ENCODE measurements at places on chromosomes 11 and 22.

DNA sequence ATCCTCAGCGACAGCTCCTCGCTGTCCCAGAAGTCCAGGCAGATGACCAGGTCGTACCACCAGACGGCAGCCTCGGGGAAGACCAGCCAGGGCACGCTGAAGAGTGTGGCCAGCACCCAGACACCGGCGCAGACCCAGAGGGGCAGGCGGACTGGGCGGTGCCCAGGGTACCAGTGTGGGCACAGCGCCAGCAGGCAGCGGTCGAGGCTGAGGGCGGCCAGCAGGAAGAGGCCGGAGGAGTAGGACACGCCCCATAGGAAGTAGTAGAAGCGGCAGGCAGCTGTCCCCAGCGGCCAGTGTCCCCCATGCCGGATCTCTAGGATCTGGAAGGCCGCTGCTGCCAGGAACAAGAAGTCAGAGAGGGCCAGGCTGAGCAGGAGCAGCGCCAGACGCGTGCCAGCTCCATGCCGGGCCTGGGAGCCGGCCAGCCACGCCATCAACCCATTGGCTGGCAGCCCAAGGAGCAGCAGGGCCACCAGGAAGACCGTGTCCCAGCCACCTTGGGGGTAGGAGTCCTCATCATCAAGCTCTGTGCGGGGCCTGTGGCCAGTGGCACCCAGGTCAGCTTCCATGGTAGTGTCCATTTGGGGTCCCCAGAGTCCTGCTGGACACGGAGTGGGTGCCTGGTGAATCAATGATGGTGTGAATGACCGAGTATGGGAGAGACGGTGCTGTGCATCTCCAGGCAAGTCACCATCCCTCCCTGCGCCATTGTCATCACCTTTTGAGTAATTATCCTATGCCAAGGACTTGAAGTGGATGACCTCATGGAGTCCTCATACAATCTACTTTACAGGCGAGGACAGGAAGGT, at the start of gene GPR152:
Gene GPR152 (minus strand): TSS at position 589 of the 812 bp plus-strand sequence. CDS start 5 bp downstream, at position 584.
- DNase-seq = no peak

DNA sequence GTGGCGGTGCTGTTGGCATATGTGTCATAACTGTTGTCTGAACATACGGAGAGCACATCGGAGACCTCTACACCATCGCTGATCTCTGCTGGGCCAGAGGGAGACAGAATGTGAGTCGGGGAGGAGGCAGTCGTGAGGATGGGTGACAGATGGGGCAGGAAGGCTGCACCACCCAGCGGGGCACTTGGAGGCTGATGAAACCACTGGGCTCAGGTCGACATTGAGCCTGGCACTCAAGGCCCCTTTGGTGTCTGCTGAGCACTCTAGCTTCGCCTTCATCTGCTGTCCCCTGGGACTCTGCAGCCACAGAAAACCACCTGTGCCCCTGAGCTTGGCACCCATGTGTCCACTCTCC, 2.5 kb upstream of the KLHL35 start:
- DNase-seq = no peak

DNA sequence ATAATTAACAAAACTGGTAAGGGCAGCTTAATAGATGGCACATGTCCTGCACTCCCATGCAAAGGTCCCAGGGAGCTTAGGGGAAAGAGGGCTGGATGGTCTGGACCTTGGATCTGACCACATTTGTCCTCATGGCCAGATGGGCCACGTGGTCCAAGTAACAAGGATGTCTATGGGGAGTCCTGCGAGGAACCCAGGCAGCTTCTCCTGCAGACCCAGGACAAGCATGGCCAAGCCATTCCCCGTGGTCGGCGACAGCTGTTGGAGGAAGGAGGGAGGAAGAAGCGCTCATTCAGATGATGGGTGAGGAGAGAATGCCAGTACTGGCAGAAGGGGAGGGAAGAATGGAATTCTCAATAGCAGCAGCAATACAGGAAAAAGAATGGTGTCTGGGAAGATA, 109.2 kb downstream of the DSCAML1 start:
- DNase-seq = no peak

DNA sequence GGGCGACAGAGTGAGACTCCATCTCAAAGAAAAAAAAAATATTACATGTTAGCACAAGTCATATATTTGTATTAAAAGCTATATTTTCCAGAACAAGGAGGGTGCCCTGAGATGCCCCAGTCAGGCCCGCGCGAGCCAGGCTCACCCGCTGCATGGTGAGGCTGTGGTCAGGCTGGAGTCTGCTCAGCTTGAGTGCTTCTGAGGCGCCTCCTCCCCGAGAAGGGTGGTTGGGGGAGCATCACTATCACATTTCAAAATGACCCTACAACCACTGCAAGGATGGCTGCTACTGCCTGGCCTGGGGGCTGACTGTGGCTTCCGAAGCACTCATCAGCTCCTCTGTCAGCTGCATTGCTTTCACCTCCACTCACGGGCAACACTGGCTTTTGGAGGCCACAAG, 77.1 kb downstream of the SCUBE1 start:
- no peak for DNase-seq

DNA sequence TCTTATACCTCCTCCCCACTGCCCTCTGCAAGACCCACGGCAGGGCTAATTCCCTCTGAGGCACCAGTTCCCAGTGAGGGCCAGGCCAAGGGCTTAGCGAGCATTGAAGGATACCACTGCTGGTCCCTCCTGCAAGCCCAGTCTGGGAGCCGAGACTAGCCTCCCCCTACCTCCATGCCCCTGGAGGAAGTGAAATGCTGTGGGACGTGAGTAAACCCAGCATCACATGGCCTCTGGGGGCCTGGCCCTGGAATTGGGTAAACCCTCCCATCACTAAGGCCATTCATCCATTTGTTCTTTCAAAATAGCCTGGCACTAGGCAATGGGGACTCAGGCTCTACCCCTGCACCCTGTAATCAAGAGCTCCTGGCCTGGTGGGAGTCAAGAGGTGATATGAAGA, 24.7 kb downstream of the ARAP1 start:
- DNase-seq = no peak

- no peak for DNase-seq
Observed at GRCh38 chr11:8693010-8693551, 10.5 kb downstream of the RPL27A start.

DNA sequence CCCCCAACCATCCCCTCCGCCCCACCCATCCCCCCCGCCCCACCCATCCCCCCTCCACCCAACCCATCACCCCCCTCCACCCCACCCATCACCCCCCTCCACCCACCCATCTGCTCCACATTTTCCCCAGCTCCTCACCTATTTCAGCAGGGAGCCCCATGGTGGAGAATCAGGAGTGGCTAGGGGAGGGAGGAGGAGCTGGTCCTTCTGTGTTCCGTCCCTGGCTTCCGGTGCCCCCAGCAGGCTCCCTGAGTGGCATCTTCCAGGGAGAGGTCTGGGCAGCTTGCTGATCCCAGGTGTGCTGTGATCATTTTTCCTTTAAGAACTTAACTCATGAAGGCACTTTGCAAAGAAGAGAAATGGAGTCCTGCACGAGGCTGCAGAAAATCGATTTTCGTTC, 365.8 kb downstream of the TBC1D22A start:
- no peak for DNase-seq

DNA sequence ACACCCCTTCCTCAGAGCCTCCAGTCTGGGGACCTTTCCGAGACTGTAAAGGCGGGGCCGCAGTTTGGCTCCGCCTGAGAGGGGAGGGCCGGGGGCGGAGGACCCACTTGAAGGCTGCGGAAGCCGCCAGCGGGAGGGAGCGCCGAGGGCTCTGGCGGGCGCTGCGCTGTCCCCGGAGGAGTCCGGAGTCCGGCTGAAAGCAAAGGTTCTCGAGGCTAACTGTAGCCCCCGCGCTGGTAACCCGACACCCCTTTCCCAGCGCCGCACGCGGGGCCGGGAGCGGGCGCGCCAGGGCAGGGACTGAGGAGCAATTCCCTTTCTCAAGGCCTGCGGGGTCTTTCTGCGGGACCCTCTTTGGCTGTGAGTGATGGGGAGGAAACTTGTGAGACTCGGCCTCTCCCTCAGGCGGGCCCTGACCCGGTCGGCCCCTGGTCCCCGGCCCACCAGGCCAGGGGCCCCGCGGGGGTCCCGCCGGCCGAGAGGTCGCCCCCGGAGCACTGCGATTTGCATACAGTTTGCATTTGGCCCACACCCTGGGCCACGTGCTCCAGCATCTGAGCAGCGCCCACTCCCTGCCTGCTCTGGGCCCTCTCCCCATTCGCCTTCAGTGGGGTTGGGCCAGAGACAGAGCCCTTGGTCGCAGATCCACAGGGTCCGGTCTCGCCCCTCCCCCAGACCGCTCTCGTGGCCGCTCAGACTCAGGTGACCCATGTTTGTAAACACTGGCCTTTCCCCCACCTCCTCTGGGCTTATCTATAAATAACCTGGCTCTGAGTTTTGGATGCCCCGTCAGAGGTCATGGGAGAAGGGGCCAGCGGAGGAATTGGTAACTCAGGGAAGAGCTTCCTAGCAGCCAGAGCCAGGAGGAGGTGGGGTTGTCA, 519 bp upstream of the ART5 start:
- DNase-seq = no peak

DNA sequence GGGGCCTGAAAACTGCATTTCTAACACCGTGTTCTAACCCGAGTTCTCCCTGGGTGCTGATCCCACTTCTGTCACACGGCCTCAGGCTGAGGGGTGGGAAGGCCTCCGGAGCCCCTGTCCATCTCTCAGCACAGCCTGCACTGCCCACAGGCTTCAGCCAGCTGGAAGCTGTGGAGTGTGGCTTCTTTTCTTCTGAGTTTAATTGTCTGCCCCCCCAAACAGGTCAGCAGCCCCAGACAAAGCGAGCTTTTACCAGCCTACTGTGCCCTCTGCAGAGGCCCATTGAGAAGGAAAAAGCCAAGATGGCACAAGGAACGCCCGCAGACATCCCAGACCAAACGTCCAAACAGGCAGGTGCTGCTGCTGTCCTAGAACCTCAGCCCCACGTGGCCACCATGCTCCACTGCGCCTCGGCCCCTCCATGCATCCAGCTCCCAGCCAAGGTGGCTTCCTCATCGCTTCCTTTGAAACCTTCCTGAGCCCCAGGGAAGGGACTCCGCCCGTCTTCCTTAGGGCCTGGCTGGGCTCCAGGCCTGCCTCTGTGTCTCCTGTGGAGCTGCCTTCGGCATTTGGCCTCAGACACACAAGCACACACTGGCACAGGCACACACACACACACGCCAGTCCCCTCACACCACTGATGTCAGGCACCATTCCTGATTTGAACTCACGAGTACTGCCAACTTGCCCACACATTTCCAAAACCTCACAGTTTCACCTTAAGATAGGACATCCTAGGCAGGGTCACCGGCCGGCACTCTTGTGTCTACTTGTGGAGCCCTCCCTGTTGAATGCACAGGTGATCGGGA, 1.7 kb downstream of the MOB2 start:
- DNase-seq = no peak

DNA sequence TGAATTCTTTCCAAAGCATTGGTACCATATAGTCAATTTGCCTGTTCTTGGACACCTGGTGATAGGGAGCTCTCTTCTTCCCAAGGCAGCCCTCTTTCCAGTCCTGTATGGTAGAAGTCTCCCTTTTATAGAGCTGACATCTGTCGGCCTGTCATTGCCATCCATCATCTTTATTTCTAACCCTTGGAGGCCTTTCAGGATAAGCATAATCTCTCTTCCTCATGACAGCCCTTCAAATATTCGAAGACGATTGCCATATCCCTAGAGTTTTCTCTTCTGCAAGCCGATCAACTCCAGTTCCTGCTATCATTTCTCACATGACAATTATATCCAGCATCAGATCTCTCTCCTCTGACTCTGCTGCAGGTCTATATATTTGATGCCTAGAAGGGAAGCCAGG, 32.7 kb upstream of the SYN3 start:
- DNase-seq = no peak

- DNase-seq = no peak
Observed at GRCh38 chr11:75035256-75035655, 46.5 kb downstream of the NEU3 start.

DNA sequence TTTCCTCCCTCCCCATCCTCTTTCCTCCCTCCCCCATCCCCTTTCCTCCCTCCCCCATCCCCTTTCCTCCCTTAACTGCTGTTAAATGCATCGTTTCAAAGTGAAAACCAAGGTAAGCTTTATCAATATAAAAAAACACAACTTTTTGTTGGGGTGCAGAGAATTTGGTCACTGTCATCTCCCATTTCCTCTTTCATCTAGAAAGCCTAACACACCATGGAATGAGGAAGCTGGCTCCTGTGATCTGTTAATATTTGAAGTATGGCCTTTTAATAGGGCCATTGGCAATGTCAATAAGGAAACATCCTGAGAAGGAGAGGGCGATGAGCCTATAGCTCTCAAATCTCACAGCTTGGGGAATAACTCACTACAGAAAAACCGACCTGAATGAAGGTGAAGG, 7.0 kb downstream of the EXPH5 start:
- DNase-seq = no peak

Measured in anterior cingulate cortex (tissue), 58 donors.